ENCODE measurements at places on chromosomes 2 and 18. TPM values are rescaled to one million over a fixed set of nuclear protein-coding genes. Genes with fewer than 3 reads are reported as not detected.
A peak's percentile ranks its signal among the peaks of the same experiment; 100 is the strongest.

Gene DCC
- total RNA-seq = 3.9 TPM

Gene EMX1
- 19.6 TPM for total RNA-seq

DNA sequence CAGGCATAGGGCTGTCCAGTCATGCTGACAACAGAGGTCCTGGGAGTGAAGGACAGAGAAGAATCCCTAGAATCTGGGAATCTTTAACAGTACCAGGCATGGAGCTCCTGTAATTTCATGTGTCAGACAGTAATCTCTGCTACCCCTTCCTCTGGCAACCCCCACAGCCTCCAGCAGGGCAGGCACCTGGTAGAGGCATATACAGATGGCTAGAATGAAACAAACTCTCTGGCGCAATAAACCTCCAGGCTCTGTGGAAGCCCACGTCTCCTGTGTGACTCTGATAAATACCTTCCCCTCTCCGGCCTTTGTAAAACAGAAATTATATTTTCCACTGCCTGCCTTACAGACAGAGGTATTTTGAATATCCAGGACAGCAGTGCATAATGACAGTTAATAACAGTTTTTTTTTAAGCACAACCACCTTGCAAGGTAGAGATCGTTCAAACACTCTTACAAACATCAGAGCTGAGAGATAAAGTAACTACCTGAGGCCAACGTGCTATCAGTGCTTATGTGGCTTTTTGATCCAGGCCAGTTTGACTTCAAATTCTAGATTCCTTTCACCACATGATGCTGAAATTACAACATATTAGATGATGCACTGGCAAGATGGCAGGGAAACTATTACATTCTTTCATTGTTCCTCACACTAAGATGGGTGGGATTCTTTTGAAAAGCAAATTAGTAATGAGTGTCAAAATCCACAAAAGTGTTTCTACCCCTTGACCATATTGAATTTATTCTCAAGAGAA lies 47.7 kb upstream of the TMEM247 start:
- H3K36me3 ChIP-seq = no peaks in the 10 kb centered on the region
- DNase-seq = no peak
- no peak overlapping the region for H3K4me3 ChIP-seq
- no peaks in the 10 kb centered on the region for H3K27me3 ChIP-seq
- H3K27ac ChIP-seq = no peak overlapping the region

DNA sequence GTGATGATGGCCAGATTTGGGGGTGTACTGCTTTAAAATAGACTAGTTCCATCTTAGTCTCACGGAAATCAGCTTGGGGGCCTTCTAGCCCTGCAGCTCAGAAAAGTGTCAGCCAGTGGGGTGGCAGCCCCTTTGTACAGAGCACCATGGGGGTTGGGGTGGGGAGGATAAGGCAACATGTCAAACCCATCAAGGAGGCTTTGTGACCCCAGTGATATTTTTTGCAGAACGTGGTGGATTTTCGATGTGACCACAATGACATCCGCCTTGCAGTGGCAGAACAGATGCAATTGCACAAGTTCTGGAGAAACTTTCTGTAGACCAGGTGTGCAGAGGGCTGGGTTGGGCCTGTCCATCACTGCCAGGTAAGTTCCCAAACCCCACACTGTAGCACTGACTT lies 3.0 kb upstream of the CD8A start:
- no peak overlapping the region for H3K4me3 ChIP-seq
- peaks cover 5% of the 10 kb centered on the region for H3K4me1 ChIP-seq
- H3K27me3 ChIP-seq = peaks cover 32% of the 10 kb centered on the region
- no peak overlapping the region for H3K27ac ChIP-seq
- H3K36me3 ChIP-seq = no peaks in the 10 kb centered on the region

GRCh38 chr2:84844141-84844540 lies 36.7 kb downstream of the TRABD2A start:
- H3K36me3 ChIP-seq = no peaks in the 10 kb centered on the region
- H3K4me1 ChIP-seq = no peaks in the 10 kb centered on the region
- DNase-seq = no peak
- H3K27ac ChIP-seq = no peak overlapping the region
- H3K27me3 ChIP-seq = no peaks in the 10 kb centered on the region
- H3K4me3 ChIP-seq = no peak overlapping the region

GRCh38 chr2:230815088-230815487 lies 49.7 kb upstream of the ITM2C start:
- peaks cover 23% of the 10 kb centered on the region for H3K36me3 ChIP-seq
- no peak for DNase-seq
- H3K27ac ChIP-seq = no peak overlapping the region

DNA sequence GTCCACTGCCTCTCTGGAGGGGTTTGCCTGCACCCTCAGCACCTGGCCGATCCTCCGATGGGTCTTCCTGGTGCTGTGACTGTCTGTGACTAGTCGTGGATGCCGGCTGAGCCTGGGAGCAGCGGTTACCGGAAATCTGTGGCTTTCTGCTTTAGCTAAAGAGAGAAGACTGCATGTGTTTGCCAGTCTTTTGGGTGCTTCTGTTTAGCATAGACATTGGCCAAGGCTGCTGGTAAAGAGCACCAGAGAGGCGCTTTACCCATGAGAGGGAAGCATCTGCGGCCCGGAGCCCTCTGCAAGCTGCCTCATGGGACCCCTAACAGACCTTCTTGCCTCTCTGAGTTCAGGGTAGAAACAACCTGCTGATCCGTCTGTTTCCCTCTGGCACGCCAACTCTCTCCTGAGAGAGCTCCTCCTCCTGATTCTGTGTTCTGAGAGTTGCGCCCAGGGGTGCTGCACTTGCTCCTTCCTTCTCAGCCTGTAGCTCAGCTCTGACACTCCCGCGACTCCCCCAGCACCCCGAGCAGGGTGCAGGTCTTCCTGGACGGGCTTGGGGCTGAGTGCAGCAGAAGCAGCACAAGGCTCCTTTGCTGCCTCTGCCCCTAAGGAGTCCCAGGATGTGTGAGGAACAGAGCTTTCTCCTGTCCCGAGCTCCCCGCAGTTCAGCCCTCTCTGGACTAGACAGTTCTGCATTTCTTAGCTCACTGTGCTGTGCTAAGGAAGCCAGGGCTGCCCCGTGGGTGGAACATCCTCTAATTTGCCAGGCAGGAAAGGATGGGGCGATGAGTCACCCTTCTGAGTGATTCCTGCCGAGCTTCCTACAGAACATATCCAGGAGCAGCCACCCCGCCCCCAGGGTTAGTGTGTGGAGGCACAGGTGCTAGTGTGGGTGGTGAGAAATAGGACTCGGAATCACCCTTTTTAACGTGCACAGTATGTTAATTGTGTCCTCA lies 203.2 kb downstream of the SH3RF3 start:
- peak; percentile 47 for DNase-seq
- no peaks in the 10 kb centered on the region for H3K36me3 ChIP-seq
- no peaks in the 10 kb centered on the region for H3K4me1 ChIP-seq

Gene ABCB6
- 17.8 TPM for total RNA-seq

Gene CAVIN2
- total RNA-seq = 55.0 TPM

Gene FKBP1B
- 11.8 TPM for total RNA-seq

DNA sequence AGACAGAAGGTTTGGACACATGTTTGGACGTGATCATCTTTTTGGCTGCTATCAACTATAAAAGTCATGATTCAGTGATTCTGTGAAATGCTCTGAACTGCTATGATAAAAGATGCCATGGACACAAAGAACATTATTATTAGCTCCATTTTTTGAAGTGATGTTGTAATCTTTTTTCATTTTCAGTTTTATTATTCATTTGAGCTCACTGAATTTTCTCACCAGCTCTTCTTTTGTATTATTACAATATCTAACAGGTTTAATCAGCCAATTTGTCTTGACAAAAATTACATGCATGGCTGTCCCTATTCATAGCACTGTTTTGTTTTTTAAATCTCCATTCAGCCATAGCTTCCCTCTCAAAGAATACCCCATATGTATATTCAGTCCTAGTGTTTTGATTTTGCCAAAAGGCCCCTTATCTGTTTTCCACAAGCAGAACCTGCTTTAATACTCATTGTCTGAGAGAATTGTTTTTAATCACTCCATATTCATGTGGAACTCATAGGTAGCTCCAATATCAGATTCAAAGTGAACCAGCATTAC lies 314.0 kb upstream of the FAM98A start:
- H3K36me3 ChIP-seq = no peaks in the 10 kb centered on the region
- no peak for DNase-seq
- H3K4me3 ChIP-seq = no peak overlapping the region
- H3K27ac ChIP-seq = no peak overlapping the region
- no peaks in the 10 kb centered on the region for H3K4me1 ChIP-seq

Gene DOCK10
- 33.8 TPM for total RNA-seq

- DNase-seq = no peak
- H3K4me1 ChIP-seq = no peaks in the 10 kb centered on the region
- no peak overlapping the region for H3K27ac ChIP-seq
- no peak overlapping the region for H3K4me3 ChIP-seq
- no peaks in the 10 kb centered on the region for H3K27me3 ChIP-seq
- no peaks in the 10 kb centered on the region for H3K36me3 ChIP-seq
These were observed 378.5 kb upstream of the ID2 start for GRCh38 chr2:8303322-8303832.

GRCh38 chr18:53070788-53071187 lies 730.8 kb downstream of the DCC start:
- H3K4me1 ChIP-seq = no peaks in the 10 kb centered on the region
- H3K27ac ChIP-seq = no peak overlapping the region
- DNase-seq = no peak
- H3K4me3 ChIP-seq = no peak overlapping the region
- H3K36me3 ChIP-seq = no peaks in the 10 kb centered on the region
- no peaks in the 10 kb centered on the region for H3K27me3 ChIP-seq

Gene CRIM1
- total RNA-seq = 154 TPM

- H3K36me3 ChIP-seq = no peaks in the 10 kb centered on the region
- no peak overlapping the region for H3K27ac ChIP-seq
- peaks cover 7% of the 10 kb centered on the region for H3K27me3 ChIP-seq
- H3K4me1 ChIP-seq = no peaks in the 10 kb centered on the region
- H3K4me3 ChIP-seq = no peak overlapping the region
These were observed 2750.9 kb downstream of the RPIA start for GRCh38 chr2:91442246-91442905.

DNA sequence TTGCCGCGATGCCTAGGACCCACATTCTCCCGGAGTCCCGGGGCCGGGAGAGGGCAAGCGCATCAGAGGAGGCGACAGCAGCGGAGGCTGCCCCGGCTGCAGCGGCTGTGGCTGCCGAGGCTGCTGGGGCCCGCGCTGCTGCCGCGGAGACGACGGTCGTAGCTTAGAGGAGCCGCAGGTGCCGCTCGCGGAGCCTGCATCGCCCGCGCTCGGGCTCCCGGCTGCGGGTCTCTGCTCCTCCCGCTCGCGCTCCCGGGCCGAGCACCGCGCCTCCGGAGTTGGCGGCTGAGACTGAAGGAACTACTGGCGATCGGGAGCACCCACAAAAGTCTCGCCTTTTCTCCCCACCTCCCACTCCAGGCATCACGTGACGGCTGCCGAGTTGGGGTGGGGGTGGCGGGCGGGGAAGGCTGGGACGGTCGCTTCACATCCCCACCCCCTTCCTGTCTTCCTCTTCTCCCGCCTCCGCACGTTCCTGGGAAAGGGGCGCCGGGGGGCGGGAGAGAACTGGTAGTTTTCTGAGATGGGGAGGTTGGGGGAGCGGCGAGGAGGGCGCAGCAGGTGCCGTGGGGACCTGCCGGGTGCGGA lies at the start of gene LYPD1:
Gene LYPD1, minus strand, starts transcription at position 298 of the 588 bp plus-strand sequence. Its CDS starts 273 bp downstream, at position 25.
- H3K27ac ChIP-seq = no peak within 1 kb of the TSS
- H3K27me3 ChIP-seq = no peaks in the 10 kb centered on the region
- H3K4me3 ChIP-seq = peak within 1 kb of the TSS; percentile 24
- H3K36me3 ChIP-seq = no peaks in the 10 kb centered on the region
- no peaks in the 10 kb centered on the region for H3K4me1 ChIP-seq

DNA sequence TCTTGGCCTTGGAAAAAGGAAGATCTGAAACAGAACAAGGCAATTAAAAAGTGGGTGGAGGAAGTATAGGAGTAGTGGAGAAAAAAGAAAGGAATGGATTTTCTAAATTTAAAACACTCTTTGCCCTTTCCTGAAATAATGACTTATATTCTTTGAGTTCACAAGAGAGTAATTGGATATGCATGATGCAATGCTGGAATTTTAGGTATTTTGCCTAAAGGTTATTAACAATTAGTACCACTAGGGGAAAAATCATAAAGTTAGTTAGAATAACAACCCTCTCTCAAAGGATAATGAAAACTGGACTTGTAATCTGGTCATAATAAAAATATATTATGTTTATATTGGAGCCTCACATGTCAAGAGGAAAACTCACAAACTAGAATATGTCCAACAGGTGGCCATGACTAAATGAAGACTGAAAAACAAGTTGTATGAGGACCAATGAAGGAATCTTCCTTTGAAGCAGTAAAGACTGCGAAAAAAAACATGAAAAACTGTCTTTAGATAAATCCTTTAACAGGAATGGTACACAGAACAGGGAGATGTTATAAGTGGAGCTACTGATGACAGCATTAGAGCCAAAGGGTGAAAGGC lies 281.8 kb downstream of the NCKAP5 start:
- no peak overlapping the region for H3K4me3 ChIP-seq
- DNase-seq = no peak
- no peak overlapping the region for H3K27ac ChIP-seq
- no peaks in the 10 kb centered on the region for H3K36me3 ChIP-seq
- no peaks in the 10 kb centered on the region for H3K4me1 ChIP-seq

Gene MOGAT1
- total RNA-seq = not detected

DNA sequence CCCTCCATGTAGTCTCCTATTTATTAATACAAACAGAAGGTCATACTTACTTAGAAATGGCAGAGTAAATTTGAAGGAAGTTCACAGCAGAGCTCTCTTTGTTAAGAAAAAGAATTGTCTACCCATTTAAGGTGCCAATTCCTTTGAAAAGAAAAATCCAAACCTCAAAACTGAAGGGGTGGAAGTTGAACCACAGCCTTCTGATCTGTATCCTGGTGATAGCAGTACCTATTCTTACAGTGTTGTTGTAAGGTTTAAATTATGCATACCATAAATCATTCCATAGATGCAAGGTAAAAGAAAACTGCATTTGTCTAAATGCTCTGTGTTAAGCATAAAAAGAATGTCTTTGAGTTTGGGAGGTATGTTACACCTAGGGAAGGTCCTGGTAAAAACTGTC lies 47.6 kb downstream of the COBLL1 start:
- H3K4me1 ChIP-seq = no peaks in the 10 kb centered on the region
- H3K4me3 ChIP-seq = no peak overlapping the region
- no peaks in the 10 kb centered on the region for H3K27me3 ChIP-seq

DNA sequence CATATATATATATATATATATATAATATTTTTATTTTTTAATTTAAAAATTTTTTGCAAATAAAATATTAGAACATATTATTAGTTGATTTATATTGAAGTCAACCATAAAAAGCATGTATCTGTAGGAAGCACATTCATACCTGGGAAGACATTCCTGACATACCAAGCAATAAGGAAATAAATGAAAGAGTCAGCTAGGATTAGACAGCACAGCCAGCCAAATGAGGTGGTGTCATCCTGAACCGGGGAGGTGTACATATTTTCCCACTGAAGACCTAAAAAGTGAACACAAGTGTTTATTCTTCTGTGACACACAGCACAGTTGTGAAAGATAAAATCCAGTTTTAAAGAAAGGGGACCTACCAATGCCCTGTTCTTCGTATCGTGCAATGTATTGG lies 149.2 kb downstream of the ABCA12 start:
- no peaks in the 10 kb centered on the region for H3K36me3 ChIP-seq
- DNase-seq = no peak
- H3K4me3 ChIP-seq = no peak overlapping the region
- H3K27me3 ChIP-seq = no peaks in the 10 kb centered on the region
